ENCODE measurements at places on chromosomes 6 and 20.

DNA sequence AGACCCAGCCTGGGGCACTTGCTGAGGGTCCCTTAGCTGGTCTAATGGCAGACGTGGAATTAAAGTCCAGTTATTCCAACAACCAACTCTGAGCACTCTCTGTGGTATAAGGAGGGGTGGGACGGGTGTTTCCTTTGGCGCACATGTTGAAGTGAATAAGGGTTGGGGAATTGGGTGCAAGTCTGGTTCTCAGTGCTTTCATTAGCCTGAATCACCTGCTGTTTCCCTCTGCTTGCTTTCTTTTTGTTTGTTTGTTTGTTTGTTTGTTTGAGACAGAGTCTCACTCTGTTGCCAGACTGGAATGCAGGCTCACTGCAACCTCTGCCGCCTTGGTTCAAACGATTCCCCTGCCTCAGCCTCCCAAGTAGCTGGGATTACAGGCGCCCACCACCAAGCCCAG lies 110.1 kb downstream of the TNFAIP3 start:
- DNase-seq: no peak

DNA sequence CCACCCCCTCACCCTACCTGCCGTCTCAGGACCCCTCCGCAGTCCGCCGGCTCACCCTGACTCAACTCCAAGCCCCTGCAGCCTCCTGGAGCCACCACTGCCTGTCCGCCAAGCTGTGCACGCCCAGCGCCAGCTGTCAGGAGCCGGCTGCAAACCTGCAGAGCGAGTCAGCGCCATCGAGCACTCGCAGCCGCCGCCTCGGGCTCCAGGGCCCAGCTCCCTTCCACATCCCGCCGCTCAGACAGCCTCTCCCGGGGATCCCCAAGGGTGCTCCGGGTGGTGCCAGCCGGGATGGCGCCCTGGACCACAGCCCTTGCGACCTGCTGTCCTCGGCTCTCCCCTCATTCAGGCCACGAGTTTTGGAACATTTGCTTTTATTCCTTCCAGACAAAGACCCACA lies 4.3 kb downstream of the TNNC2 start:
- DNase-seq: peak; percentile 41

DNA sequence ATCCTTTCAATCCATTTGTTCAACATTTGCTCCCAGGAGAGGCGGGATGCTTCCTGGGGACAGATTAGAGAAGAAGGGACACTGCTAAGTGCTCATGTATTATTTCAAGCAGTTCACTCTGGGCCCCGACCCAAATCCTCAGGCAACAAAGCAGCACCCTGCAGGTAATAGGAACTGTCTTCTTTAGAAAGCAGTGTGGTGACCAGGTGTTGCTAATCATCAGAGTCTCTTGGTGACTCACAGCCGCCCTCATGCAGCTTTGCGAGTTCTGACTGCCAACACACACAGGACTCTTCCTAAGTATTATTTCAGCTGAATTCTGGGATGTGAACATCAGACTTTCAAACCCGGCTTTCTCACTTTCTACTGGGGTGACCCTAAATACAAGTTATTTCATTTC lies 356.4 kb downstream of the PRKN start:
- no peak for DNase-seq

DNA sequence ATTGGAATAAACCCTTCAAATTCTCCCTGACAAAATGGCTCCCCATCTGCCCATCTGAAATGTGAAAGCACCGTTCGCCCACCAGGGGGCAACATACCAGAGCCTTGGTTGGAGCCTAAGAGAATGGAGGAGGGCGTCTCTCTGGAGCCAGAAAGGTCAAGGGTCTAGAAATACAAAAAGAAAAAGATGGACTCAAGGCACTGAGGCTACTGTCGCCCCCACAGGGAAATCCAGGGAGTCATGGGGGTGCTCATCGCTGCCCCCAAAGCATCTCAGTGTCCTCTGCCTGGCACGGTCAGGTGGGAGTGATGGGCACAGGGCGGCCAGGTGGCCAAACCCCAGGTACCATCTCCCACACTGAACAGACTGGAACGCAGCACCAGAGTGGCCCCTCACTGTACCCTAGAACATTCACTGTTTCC lies 136.3 kb downstream of the ZMYND8 start:
- DNase-seq: no peak

DNA sequence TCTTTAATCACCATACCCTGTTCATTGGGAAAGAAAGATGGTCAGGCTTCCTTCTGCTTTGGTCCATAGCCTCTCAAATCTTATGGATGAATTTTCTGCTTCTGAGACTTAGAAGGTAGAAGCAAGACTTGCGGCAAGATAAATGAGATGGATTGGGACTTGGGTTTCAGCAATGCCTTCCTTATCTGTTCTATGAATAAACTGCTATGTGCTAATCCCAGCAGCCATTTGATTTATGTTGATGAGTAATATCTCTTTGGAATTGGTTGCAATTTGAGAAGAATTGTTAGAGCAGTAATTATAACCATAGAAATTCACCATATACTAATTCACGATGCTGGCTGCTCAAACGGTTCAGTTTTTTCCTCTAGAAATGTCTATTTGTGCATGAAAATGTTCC lies 48.3 kb downstream of the TXLNB start:
- no peak for DNase-seq

DNA sequence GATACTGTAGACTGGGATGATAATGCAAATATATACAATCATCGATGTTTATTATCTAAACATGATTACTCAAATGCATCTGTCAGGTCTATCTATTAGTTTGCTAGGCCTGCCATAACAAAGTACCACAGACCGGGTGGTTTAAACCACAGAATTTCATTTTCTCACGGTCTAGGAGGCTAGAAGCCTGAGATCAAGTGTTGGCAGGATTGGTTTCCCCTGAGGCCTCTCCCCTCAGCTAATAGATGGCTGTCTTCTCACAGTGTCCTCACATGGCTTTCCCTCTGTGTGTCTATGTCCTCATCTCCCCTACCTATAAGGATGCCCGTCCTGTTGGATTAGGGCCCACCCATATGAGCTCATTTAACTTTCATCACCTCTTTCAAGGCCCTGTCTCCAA lies 512.6 kb upstream of the SLC35B3 start:
- no peak for DNase-seq

- DNase-seq: no peak
Observed at GRCh38 chr20:41386502-41387427, 20.1 kb upstream of the EMILIN3 start.

- no peak for DNase-seq
Observed at GRCh38 chr20:36728986-36729385, 16.9 kb downstream of the NDRG3 start.

DNA sequence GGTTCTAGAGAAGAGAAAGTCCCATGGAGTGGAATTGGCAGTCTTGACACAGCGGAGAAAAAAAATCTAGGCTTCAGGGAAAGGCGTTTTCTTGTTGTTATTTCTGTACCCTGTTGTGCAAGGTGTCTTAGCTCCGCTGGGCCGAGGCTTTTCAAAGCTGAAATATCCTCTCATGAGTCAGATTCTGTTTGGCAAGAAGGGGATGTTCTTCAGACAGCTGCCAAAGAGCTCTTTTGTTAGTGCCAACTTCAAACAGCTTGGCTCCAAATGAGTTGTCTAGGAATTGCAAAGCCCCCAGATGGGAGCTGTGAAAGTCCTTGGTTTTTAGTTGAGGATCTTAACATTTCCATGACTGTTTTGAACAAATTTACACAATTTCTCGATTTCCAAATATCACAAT lies 45.6 kb downstream of the LRRN4 start:
- DNase-seq: no peak

DNA sequence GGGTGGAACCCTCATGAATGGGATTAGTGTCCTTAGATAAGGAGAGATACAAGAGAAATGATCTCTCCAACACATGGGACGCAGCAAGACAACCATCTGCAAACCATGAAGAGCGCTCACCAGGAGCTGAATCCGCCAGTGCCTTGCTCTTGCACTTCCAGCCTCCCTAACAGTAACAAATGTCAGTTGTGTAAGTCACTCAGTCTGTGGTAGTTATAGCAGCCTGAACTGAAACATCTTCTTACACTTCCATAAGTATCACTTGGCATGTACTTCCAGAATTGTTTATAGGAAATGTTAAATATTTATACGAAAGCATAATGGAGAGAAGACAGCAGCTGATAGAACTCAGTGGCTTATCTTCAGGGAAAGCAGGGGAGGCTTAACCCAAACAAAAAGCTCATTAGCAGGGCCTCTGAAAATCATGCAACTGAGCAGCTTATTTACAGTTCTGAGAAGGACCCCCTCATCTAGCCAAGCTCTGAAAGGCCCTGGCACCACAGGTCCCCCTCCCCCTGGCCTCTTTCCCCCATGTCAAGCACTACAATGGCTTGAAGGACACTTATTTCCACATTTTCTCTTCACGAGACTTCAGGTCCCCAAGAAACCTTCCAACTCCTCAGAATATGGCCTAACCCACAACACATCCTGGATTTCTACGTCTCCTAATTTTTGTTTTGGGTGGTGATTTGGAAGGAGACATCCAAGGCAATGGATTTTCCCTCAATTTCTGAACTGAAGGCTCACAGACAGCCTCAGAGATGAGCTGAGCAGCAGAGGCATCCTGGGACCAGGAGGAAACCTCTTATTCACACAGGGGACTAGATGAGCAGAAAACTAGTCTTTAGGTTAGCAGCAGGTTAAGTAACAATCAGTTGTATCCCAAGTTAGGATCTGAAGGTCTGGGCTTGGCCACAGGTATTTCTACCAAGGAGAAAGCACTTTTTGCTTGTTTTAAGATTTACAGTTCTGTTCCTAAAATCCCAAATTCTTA lies 49.1 kb downstream of the GCLC start:
- DNase-seq: no peak

GRCh38 chr6:126529637-126530362 lies 189.9 kb downstream of the CENPW start:
- DNase-seq: no peak

DNA sequence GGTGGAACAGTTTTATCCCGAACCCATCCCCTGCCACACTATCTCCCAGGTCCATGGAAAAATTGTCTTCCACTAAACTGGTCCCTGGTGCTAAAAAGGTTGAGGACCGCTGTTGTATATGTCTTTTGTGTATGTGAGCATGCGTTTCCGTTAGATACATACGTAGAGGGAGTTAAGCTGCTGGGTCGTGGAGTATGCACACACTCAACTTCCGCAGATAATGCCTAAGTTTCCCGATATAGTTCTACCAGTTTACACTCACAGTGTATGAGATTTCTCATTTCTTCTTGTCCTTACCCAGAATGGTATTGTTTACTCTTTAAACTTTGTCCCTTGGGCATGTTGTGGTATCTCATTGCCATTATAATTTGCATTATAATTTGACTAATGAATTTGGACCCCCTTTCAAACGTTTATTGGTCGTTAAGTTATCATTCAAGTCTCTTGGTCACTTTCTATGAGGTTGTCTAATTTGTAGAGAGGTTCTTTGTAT lies 50.5 kb upstream of the SCAF8 start:
- no peak for DNase-seq

GRCh38 chr6:161850562-161850961 lies 576.7 kb upstream of the AGPAT4 start:
- no peak for DNase-seq

GRCh38 chr6:52489881-52490280 lies 69.7 kb downstream of the EFHC1 start:
- no peak for DNase-seq

- DNase-seq: no peak
Observed at GRCh38 chr6:167238146-167238693, 52.9 kb upstream of the UNC93A start.

GRCh38 chr6:160391419-160392116 lies 43.4 kb downstream of the SLC22A3 start:
- peak; percentile 35 for DNase-seq

DNA sequence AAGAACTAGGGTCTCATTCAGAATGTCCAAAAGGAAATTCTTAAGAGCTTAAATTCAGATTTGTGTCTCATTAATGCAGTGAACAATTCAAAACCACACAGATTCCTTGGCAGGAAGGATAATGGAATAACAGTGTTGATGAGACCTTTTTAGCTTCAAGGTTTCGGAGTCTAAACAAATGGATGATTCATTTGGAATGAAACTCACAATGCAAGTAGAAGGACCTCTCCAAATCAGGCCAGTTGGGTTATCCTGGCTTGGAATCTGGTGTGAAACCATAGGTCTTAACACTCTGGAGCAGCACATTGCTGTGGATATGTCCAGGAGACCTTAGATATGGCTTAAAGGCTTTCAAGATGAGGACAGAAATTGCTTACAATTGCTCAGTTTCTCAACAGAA lies 44.9 kb downstream of the KCTD20 start:
- DNase-seq: no peak

DNA sequence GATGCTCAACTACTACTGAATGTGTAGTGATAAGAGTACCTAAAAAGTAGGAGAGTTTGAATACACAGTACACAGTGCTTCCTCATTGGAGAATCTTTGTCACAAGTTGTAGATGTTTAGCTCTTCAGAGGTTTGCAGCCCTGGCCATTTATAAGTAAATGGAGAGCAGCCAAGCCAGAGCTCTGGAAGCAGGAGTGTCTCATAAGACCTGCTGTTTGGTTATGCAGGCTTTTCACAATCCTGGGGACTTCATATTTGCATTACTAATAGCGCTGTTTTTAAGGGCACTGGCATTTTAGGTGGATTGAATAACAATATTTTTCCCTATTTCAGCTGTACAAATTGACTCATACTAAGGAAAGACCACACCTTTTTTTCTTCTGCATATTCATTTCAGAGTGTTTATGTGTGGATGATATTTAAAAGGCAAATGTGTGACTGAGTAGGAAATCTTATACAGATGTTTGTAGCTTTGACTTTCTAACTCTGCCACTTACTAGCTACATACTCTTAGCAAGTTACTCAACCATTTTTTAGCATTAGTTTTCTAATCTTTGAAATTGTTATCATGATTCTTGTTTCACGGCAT lies 730.5 kb upstream of the MAP3K7 start:
- DNase-seq: no peak

DNA sequence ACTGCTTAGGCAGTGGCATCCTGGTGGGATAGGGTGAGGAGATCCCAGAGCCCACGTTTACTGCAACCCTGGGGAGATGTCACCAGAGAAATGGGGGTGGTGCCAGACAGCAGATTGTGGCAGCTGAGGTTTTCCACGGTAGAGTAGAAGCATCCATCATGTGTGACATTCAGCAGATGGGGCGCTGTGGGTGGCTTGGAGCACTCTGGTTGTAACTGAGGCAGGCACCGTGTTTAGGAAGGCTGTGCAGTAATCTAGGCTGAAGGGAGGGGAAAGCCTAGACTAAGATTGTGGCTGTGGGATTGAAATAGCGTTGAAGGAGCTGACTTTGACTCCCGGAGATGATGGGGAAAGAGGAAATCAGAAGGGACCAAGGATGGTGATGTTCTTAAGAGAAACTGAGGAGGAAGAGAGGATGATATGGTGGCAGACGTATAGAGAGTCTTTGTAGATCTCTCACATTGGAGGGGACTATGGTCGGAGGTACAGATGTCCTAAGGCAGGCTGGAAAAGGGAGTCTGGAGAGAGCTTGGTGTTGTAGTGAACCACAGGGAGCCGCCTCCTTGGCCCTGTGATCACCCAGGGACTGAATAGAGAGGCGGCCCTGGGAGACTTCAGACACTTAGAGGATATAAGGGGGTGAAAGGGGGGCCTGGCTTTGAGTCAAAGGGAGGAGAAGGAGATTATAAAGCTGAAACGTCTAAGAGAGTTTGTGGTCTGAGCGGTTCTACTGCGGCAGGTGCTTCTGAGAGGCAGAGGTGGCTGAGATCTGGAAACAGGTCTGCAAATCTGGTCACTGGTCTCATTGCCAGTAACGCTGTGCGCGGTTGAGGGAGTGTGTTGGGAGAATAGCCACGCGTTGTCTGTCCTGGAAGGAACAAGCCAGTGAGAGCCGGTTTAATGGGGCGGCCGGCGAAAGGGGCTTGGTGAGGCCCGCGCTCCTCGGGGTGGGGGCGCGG lies 792 bp upstream of the MICA start:
- DNase-seq: no peak

All from T1000 (cell line).